Fibroblast of the conjunctiva (primary cell): ENCODE measurements at places on chromosomes 1 and 21.

DNA sequence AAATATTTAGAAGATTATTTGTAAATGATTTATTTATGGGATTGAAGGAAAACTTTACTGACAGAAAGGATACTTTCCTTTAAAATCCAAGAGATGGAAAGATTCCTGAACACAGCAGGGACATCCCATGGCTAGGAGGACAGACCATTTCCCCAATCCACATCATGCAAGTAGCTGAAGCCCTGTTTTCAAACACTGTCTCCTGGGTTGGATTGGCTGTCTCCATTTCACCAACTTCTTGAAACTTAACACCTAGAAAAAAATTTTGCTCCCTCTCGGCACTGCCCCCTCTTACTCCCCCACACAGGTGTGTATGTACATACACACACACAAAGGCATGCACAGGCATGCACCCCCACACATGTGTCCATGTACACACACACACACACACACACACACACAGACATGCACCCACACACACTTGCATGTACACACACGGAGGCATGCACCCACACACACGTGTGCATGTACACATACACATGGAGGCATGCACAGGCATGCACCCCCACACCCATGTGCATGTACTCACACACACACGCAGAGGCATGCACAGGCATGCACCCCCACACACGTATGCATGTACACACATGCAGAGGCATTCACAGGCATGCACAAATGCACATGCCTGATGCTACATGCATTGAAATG is 320.0 kb downstream of the CHRM3 start:
- no peak for DNase-seq

DNA sequence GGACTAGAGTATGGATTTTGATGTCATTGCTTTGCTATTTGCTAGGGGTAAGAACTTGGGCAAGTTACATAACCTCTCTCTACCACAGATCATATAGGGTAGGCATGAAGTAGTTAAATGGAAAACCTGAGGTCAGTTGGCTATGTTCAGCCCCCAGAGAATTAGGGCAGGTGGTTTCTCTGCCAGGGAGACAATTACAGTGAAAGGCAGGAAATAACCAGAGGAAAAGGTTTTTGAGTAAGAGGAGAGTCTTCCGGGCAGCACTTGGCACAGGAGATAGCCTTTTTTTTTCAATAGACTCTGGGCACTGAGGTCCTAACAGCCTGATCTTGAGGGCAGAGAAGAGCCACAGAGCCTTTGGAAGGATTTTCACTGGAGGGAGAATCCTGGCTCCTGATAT is 16.7 kb upstream of the SERBP1 start:
- no peak for DNase-seq

DNA sequence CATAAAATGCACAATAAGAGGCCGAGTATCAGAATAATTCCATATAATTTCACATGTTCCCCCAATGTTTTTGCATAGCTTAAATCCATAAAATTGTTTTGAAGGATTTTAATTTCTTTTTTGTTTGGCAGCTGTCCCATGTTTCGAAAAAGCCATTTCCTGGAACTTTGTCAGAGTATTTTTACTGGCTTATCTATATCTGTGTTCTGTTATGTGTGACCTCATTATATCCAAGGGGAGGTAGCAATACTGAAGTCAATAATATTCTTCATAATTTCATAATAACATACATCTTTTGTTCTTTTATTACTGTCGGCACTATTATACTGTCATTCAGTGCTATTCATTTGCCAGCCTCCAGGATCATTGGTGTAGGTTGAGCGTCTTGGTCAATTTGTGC is 9.4 kb upstream of the BACH1 start:
- no peak for DNase-seq

DNA sequence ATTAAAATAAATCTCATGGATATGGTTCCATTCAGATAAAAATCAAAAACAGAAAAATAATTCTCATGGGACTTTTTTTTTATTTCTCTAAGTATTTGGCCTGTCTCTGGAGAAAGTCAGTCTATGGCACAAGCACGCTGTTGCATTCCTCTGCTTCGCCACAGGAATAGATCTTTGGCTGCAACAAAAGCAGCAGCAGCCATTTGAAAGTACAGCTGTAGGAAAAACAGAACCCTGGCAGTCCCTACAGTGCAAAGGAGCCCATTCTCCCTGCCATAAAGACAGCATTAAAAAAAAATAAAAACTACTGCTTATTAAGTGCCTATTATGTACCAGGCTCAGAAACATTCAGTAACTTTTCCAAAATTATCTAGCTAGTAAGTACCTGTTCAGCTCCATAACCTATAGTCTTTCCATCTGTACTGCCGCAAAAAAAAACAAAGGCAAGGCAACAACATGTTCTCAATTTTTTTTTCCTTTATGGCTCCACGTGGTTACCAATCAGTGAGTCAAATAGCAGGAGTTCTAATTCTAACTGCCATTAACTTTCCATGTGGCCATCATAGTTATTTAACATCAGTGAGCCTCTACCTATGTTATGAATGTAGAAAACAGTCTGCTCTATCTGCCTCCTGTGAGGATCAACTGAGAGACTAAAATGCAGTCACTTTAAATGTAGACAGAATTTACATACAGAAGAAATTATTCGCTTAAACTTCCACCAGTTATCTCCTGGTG is 22.7 kb downstream of the SLC35D1 start:
- no peak for DNase-seq

DNA sequence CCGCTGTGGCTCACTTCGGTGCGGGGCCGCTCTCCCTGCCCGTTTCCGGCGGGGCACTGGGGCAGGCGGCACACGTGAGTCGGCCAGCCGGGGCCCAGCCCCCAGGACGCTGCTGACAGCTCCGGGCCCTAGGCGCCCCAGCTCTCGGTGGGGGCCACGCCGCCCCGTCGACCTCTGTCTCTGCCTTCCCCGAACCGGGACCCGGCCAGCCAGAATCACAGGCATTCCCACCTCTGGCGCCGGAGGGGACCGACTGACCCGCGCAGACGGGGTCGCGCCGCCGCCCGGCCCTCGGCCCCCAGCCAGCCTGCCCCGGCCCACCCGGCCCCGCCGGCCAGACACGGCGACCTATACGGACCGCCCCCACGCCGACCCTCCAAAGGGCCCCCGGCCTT is 755 bp downstream of the SCMH1 start:
- DNase-seq, result no peak

GRCh38 chr1:21963477-21964217 is 13.2 kb upstream of the CELA3B start:
- peak; percentile 30 for DNase-seq

GRCh38 chr1:24553931-24554330 is 2.0 kb upstream of the NCMAP start:
- no peak for DNase-seq

DNA sequence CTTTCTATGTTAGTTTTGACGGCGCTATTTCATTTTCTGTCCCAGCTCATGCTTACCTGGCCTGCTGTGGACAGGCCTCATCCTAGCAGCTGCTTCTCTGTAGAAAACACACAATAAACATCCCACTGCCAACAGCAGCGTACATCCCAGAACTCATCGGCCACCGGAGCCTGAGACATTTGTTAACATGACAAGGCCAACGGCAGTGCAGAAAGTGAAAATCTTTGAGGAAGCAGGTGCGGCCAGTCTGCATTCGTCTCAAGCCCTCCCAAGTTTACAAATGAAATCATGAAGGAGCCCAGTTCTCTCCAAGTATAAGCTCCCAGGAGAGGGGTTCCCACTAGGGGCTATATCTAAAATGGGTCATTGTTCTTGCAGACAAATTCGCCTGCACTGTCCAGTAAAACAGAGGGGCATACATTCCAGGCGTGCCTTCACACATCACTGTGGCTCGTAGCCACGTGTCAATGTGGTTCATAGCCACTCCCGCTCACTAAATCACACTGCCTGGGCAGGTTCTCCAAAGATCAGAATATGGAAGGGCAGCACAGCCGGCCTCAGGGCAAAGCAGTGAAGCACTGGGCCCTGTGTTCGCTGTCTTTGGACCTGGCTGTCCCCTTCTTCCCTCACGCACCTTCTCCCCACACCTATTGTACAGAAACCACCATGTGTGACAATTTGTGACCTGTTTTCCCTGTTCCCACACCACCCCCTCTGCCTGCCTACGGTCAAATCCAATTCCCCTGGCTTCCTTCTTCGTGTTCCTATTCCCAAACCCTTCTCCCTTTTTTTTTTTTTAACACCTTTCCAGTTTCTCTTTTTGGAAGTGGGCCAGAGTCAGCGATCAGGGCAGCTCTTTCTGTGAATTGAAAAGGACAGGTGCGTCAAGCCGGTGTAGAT is 27.0 kb upstream of the ABCG1 start:
- DNase-seq, result no peak

GRCh38 chr1:40734882-40735628 is 43.6 kb downstream of the NFYC start:
- no peak for DNase-seq

DNA sequence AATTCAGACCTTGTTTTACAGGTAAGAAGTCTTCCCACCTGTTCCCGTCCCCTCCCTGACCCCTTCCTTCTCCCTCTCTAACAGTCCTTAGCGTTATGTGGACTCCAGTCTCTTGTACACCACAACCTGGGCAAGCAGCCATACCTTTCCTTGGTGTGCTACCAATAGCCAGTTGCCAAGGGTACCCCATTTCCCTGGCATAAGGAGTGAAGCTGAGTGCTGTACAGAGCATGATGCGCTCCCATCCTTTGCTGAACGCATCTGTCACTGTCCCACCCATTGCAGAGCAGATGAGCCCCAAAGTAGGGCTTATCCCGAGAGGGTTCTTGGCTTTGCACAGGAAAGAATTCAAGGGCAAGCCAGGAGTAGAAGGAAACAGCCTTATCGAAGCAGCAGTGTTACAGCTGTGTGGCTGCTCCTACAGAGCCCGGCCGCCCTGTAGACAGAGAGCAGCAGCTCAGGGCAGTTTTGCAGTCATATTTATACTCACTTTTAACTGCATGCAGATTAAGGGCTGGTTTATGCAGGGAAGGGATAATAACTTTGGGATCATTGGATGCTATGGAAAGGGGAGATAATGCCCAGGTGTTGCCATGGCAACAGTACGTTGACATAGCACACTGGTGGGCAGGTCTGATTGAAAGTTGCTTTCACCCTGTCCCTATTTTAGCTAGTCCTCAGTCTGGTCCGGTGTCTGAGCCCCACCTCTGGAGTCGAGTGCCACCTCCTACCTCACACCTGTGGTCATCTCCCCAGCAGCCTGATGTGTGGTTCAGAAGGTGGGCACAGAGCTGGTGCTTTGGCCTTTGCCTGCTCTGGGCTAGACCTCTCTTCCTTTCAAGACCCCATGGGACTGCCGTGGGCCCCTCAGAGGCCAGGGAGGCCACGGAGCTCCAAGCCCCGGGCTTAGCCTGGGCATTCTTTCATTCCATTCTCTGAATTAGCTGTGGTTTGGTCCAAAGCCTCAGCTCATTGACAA is 5.1 kb downstream of the FHAD1 start:
- DNase-seq, result no peak

DNA sequence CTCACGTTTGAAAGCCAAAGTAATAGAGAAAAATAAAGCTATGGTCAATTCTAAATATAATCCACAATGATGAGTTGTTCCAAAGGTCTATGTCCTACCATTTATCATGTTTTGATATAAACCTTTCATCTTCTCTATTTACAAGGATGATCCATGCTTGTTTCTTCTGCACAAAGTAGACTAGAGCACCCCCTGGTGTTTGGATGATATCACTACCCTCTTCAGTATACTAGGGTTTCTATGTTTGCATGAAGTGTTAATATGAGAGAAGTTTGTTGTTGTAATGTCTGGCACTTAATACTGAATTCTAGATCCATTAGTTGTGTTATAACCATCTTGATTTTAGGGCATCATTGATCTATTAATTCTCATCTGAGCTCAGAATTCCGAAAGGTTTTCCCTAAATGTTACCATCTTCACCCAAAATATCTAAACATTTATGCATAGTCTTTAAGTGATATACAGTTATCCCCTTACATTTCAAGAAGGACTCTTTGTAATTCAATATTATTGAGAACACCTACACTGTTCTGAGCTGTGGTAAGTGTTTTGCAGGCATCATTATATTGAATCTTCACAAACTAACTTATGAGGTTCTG is 21.1 kb downstream of the CLDN8 start:
- DNase-seq, result peak; percentile 20

GRCh38 chr1:228978484-228979324 is 243.4 kb downstream of the RHOU start:
- no peak for DNase-seq

GRCh38 chr1:226327761-226328162 is 18.8 kb upstream of the LIN9 start:
- no peak for DNase-seq

DNA sequence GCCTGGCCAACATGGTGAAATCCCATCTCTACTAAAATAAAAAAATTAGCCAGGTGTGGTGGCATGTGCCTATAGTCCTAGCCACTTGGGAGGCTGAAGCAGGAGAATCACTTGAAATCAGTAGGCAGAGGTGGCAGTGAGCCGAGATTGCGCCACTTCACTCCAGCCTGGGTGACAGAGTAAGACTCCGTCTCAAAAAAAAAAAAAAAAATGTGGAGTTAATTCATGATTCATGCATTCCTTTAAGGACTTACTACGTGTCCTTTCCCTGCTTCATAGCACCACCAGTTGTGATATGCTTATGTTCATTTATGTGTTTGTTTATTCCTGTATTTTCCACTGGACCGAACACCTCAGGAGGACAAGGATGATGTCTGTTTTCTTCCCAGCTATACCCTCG is 12.7 kb upstream of the PRELP start:
- peak; percentile 55 for DNase-seq

DNA sequence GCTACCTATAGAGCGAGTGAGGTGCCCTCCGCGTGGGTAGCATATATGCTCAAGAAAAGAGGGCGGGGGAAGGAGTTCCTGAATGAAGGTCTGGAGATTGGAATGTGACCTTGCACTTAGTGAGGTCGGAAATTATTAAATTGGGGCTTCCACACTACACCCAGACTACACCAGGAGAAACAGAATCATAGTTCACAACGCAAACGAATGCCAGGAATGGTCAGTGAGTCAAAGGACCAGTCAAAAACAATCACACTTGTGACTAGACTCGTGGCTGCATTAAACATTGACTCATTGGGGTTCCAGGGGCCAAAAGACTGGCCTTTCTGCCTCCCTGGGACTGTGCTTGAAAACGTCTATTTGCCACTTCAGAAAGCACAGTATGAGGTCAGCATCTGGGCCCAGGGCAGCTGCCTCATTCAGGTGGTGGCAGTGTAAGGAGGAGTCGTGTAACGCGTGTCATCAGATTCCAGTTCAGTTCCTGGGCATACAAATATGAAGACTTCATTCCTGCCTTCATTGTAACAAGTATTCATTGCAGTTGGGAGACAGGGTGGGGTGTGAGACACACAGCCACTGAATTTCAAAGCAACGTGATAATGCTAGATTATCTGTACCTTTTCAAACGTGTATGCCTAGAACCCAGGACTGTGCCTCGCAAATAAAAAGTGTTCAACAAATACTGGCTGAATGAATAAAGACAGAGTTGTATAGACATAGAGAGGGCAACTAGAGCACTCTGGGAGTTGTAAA is at the start of gene YOD1:
YOD1 (minus strand) TSS at position 18 of the 753 bp plus-strand sequence. CDS start 178 bp downstream, outside the sequence.
- no peak for DNase-seq

DNA sequence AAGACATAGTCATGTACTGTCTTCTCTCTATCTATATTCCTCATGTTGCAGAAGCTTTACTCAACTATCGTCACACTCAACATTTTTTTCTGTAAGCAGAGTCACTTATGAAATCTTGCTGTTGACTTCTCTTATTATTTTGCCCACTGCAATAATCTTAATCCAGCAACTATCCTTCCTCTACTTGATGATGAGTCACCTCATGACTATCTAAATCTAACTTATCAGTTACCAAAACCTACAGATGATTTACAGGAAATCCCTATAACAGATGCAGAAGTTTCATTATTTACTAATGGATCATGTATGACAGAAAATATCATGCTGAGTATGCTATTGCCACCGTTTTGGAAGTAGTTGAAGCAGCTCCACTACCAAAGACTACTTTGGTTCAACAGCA is 378.9 kb downstream of the DUSP10 start:
- no peak for DNase-seq
